ENCODE measurements at places on chromosomes 5 and 9. TPM values are rescaled to one million over a fixed set of nuclear protein-coding genes. Genes with fewer than 3 reads are reported as not detected.

The ZCCHC7 gene
- total RNA-seq = 22.1 TPM

The GLT6D1 gene
- total RNA-seq = not detected

DNA sequence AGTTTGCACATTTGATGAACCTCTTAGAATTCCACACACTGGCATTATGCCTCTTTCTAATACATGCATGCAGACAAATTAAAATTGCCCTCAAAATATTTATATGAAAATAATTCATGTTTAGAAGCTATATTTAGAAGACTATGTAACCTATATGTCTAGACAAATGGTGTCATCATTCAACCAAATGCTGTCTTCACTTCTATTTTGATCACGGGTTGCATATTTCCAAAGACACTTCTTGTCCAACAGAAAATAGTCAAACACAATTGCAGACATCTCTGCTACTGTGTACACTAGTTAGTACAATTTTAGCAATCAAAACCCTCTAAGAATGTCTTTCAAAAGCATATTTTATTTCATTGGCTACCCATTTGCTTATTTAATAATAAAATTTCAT is 114.0 kb downstream of the FBXO38 start:
- H3K4me1 ChIP-seq = no peaks in the 10 kb centered on the region
- no peak for DNase-seq
- H3K36me3 ChIP-seq = no peaks in the 10 kb centered on the region
- no peak overlapping the region for H3K27ac ChIP-seq

DNA sequence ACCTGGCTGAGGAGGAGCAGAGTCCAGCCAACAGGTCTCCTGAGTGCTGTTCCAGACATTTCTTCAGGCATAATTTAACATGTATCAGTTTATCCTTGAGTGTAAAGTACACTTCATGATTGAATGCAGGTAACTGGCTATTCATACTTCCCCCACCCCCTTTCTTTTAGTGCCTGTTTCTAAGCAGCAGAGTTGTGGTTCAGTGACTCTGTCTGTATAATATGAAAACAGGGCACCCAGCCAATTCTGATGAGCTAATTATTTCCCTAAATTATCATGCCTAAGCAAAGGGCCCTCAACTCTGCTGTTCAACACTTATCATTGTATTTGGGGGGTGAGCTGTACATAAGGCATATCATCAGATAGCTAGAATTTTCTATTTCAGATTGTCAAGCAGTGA is 51.9 kb upstream of the ZSWIM6 start:
- no peak overlapping the region for H3K4me3 ChIP-seq
- H3K4me1 ChIP-seq = peaks cover 11% of the 10 kb centered on the region

DNA sequence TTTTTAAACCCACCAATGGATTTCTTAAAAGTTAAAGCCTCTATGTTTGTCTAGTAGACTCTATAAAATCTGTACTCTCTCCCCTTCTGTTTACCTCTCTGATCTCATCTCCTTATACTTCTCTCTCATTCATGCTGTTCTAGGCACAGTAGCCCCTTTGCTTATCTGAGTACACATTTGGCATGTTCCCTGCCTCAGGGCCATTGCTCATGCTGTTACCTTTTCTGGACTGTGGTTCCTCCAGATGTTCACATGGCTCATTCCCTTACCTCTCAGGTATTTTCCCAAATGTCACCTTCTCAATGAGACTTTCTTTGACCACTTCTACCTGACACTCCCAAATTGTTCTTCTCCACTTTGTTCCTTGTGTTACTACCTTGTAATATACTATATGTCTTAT is 176.1 kb downstream of the CWC27 start:
- no peaks in the 10 kb centered on the region for H3K27me3 ChIP-seq
- H3K27ac ChIP-seq = no peak overlapping the region
- H3K4me1 ChIP-seq = no peaks in the 10 kb centered on the region
- no peak overlapping the region for H3K4me3 ChIP-seq
- DNase-seq = no peak
- peaks cover 3% of the 10 kb centered on the region for H3K36me3 ChIP-seq

Measured in activated T-helper 1 cell treated with anti-CD3 and anti-CD28 coated beads, Interleukin-12 subunit alpha, Interleukin-12 subunit beta, Interleukin-2, Interleukin-4 antibody, amounts not matched to agents 30 ng/mL and 10 ng/mL and 1 ng/mL, durations not matched to agents 14 hours and 24 hours and 36 hours (primary cell).